Activated CD8-positive, alpha-beta memory T cell treated with anti-CD3 and anti-CD28 coated beads for 4 hours (primary cell): ENCODE measurements at places on chromosomes 2 and 18.

- DNase-seq: no peak
These were observed 64.4 kb upstream of the FSIP2 start for GRCh38 chr2:185674232-185674631.

- no peak for DNase-seq
These were observed 331.2 kb upstream of the MYT1L start for GRCh38 chr2:2662037-2662846.

GRCh38 chr18:62827397-62827796 lies 112.1 kb downstream of the PHLPP1 start:
- DNase-seq: no peak

- DNase-seq: no peak
These were observed 18.4 kb upstream of the PTPRM start for GRCh38 chr18:7548721-7549120.

DNA sequence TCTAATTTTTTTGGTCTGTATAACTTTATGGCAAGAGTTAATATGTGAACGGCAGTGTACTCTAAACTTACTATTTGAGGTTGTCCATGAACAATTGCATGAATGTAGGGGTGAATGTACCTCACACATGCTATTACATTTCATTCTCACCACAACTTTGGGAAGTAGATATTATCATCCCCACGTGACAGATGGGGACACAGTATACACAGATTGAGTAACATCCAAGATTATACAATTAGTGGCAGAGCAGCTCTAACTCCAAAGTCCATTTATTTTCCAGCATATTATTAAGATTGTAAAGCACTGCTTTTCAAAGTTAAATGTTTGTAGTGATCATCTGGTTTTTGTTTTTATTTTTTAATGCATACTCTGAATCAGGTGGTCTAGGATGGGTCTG lies 622.1 kb upstream of the ZEB2 start:
- DNase-seq: no peak

GRCh38 chr2:237697586-237698357 lies 70.4 kb downstream of the LRRFIP1 start:
- DNase-seq: no peak

- no peak for DNase-seq
These were observed 30.0 kb upstream of the BARD1 start for GRCh38 chr2:214839464-214839863.

- DNase-seq: no peak
These were observed 32.8 kb upstream of the MYO3B start for GRCh38 chr2:170145191-170145590.
